Thyroid gland (tissue), 4 donors: ENCODE measurements at places on chromosomes 4 and X. TPM values are rescaled to one million over a fixed set of nuclear protein-coding genes. Genes with fewer than 3 reads are reported as not detected.

SPON2 gene
- 10.2 TPM for total RNA-seq

DNA sequence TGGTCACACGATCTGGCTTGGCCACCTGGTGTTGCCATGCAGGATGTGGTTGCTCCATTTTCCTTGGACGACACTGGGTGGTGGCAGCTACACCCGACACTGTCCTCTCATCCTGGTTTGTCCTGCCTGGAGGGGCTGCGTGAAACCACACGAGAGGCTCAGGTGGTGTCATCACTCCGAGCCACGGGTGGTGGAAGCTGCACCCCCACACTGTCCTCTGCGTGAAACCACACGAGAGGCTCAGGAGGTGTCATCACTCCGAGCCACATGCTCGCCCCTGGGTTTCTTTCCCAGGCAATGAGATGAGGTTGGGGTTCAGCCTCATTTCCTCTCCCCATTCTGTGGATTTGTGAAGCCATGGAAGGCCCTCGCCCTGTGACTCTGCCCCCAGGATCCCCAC is 34.3 kb downstream of the WFS1 start:
- H3K4me3 ChIP-seq, result no peak overlapping the region
- peaks cover under 1% of the 10 kb centered on the region for H3K4me1 ChIP-seq
- no peak overlapping the region for H3K27ac ChIP-seq
- H3K36me3 ChIP-seq, result peaks cover 32% of the 10 kb centered on the region
- DNase-seq, result no peak

GRCh38 chr4:155602351-155603140 is 64.1 kb upstream of the GUCY1A1 start:
- H3K4me3 ChIP-seq, result no peak overlapping the region
- no peaks in the 10 kb centered on the region for H3K4me1 ChIP-seq
- H3K27ac ChIP-seq, result no peak overlapping the region
- no peak for DNase-seq
- H3K36me3 ChIP-seq, result no peaks in the 10 kb centered on the region

GRCh38 chrX:134162032-134162431 is 75.0 kb upstream of the CCDC160 start:
- H3K27me3 ChIP-seq, result no peaks in the 10 kb centered on the region
- no peak overlapping the region for H3K4me3 ChIP-seq
- no peak overlapping the region for H3K27ac ChIP-seq
- no peak for DNase-seq
- H3K4me1 ChIP-seq, result no peaks in the 10 kb centered on the region
- no peaks in the 10 kb centered on the region for H3K36me3 ChIP-seq

- no peak for DNase-seq
- H3K36me3 ChIP-seq, result no peaks in the 10 kb centered on the region
- no peaks in the 10 kb centered on the region for H3K4me1 ChIP-seq
- no peaks in the 10 kb centered on the region for H3K27me3 ChIP-seq
These were observed 5.9 kb upstream of the PLAC1 start for GRCh38 chrX:134664202-134664601.

GRCh38 chr4:154982187-154983047 is 201.3 kb downstream of the RBM46 start:
- no peaks in the 10 kb centered on the region for H3K36me3 ChIP-seq
- no peak overlapping the region for H3K27ac ChIP-seq
- no peaks in the 10 kb centered on the region for H3K4me1 ChIP-seq
- no peak overlapping the region for H3K4me3 ChIP-seq
- H3K27me3 ChIP-seq, result no peaks in the 10 kb centered on the region

GRCh38 chr4:77349796-77350195 is 192.8 kb downstream of the CCNG2 start:
- no peaks in the 10 kb centered on the region for H3K27me3 ChIP-seq
- H3K4me3 ChIP-seq, result no peak overlapping the region
- no peaks in the 10 kb centered on the region for H3K36me3 ChIP-seq
- no peaks in the 10 kb centered on the region for H3K4me1 ChIP-seq

GRCh38 chr4:127832585-127832984 is 48.1 kb upstream of the PLK4 start:
- DNase-seq, result no peak
- H3K27me3 ChIP-seq, result no peaks in the 10 kb centered on the region
- no peaks in the 10 kb centered on the region for H3K36me3 ChIP-seq
- no peak overlapping the region for H3K27ac ChIP-seq
- H3K4me3 ChIP-seq, result no peak overlapping the region

- no peaks in the 10 kb centered on the region for H3K27me3 ChIP-seq
- H3K4me1 ChIP-seq, result peaks cover under 1% of the 10 kb centered on the region
- H3K4me3 ChIP-seq, result no peak overlapping the region
These were observed 2360.1 kb downstream of the PCDH7 start for GRCh38 chr4:33080275-33080674.

DIPK2B gene
- total RNA-seq, result 11.6 TPM

- no peaks in the 10 kb centered on the region for H3K4me1 ChIP-seq
- no peak overlapping the region for H3K27ac ChIP-seq
- no peak for DNase-seq
- H3K36me3 ChIP-seq, result no peaks in the 10 kb centered on the region
- no peaks in the 10 kb centered on the region for H3K27me3 ChIP-seq
These were observed 498.5 kb upstream of the DIPK2B start for GRCh38 chrX:45699158-45699557.

GRPR gene
- total RNA-seq, result not detected
